ENCODE measurements at places on chromosomes 5 and 9.

- DNase-seq: no peak
Measured at GRCh38 chr5:95669540-95669939, 13.3 kb downstream of the SPATA9 start.

DNA sequence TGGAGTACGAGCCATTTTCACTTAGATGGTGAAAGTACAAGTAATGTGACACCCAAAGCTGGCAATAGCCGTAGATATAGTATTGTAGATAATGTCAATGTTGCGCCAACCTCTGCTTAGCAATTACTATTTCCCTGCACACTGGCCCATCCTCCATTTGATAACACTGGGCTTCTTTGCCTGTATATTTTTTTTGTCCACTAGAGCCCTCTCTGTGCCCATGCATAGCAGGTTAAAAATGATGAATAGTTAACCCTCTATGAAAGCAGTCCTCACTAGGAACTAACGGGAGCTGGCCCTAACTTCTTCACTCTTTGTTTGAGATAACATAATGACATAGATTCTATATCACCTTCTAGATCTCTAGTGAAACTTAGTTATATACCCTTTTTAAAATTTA lies 416.8 kb downstream of the TUSC1 start:
- DNase-seq: no peak

DNA sequence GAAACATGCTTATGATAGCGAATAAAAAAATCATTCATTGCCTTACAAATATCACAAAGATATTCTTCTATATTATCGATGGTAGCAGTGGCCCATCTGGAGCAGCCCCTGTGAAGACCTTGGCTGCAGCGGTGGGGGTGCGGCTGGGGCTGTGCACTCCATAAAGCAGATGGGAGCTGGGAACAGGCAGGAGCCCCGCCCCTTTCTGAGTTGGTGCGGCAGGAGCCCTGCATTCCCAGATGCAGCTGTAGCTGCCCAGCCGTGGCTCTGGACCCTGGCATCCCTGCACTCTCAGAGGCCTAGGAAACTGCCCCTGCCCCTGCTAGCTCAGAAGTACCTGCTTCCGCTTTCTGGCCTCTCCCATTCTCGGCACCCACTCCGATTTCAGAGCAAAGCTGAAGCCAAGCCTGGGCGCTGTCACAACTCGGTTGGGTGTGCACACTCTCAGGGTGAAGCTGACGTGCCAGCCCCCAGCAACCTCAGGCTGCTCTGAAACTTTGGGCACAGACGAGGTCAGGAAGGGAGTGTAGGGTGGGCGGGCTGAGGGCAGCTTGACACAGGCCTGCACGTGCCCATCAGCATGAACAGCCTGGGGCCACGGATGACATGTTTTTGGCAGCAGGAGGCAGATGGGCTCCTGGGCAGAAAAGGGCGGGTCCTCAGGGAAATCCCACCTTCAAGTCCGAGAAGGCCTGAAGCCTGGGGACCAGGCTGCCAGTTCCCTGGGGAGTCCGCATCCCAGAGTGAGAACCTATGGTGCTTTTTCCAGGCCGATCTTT lies 1440.8 kb upstream of the ACO1 start:
- no peak for DNase-seq

DNA sequence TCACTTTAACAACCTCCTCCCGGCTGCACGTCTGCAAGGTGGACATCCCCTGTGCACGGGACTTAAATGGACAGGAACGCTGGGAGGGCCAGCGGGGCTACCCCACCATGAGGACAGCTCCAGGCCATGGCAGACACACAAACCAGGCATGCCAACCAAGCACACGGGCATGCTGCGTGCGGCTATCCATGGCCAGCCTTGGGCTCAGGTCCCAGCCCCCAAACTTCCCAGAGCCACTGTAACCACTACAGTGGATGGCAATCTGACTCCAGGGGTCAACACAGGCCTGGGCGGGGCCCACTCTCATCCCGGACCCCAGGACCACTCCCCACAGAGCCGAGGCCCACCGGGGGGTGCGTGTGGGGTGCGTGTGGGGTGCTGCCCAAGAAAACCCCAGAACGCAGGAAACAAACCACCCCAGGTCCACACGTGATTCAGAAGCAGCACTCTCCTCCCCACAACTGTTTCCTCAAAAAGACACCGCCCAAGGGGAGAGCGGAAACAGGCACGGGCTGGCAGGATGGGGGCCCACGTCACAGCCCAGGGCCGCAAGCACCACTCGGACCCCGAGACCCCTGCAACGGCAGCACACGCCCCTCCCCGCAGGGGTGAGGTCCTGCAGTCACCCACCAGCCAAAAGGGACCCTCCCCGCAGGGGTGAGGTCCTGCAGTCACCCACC lies 7.4 kb downstream of the SLC12A7 start:
- no peak for DNase-seq

DNA sequence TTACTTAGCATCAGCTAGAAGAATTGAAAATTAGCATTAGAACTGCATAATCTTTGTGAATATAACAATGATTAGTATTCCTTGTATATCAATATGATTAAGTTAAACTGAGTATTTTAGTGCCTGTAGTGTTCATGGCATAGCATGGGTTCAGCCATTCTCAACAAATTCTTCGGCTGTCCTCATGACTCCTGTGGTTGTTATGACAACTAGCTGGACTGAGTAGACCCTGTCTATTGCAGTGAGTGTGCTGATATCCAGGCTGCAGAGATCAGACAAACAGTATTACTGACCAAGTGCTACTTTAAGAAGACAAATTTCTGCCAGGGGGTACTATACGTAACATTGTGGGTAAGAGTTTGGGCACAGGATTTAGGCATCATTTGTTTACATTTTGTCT lies 125.9 kb downstream of the NUDT12 start:
- DNase-seq: no peak

GRCh38 chr5:155529362-155529761 lies 515.8 kb downstream of the KIF4B start:
- no peak for DNase-seq

- DNase-seq: no peak
Measured at GRCh38 chr5:11302663-11303062, 541.6 kb upstream of the DAP start.

DNA sequence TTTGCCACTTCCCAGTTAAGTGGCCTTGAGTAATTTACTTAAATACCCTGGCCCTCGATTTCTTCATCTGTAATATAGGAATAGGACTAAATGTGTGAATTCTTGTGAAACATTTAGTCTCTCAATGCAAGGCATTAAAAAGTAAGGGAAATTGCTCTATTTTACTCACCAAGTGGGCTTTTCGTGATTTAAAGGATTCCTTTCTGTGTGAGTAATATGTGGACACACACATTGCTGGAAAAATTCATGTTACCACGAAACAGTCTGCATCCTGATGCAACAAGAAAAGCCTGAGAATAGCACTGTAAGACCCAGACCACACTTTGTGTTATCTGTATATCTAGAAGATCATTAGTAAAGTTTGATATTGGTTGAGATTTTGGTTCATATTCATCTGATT lies 1243.0 kb upstream of the CDH9 start:
- no peak for DNase-seq

- no peak for DNase-seq
Measured at GRCh38 chr5:124995421-124995820, 249.0 kb upstream of the ZNF608 start.

DNA sequence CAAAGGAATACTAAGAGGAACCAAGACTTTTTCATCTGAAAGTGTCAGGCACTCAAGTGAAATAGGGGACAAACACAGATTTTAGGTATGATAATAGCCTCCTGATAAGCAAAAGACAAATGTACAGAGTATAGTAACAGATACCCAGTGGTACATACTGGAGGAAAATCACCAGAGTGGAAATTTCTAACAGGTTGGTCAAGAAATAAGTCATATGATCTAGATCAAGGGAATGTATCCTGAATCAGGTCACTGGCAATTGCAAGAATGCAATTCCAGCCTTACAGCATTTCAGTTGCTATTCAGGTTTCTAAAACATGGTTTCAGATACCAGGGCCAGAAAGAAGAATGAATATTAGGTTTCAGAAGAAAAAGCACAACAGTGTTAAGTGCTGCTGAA lies 82.2 kb upstream of the SLCO6A1 start:
- no peak for DNase-seq

- DNase-seq: no peak
Measured at GRCh38 chr5:124582561-124582840, 163.9 kb downstream of the ZNF608 start.

DNA sequence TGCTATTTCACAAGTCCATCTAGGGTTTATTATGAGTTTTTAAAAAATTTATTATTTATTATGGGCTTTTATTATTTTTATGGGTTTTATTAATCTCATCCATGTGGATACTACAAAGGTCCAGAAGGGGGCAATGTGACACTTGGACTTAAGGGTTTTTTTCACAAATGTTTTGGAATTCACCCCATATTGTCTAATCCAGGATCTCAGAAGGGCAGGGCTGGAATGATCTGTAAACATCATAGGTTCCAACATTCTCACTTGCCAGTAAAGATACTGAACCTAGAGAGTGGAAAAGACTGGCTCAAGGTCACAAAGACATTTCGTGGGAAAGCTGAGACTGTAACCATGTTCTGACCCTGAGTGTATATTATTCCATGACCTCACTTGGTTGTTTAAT lies 35.6 kb downstream of the NIM1K start:
- DNase-seq: no peak

Data from stimulated activated CD4-positive, alpha-beta T cell treated with anti-CD3 and anti-CD28 coated beads, Interleukin-1b, Interleukin-23, amount 100 ng/mL, for 1 hour (primary cell).